ENCODE measurements at places on chromosomes 16 and 17.

DNA sequence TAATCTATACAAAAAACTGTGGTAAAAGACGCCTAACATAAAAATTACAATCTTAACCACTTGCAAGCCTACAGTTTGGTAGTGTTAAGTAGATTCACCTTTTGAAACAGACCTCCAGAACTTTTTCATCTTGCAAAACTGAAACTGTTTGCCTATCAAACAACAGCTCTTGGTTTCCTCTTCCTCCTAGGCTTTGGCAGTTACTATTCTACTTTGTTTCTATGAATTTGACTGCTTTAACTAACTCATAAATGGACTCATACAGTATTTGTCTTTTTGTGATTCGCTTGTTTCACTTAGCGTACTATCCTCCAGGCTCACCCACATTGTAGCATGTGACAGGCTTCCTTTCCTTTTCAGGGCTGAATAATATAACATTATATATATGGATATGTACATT, 97.0 kb downstream of the PRKCA start:
- H3K4me1 ChIP-seq: peaks cover 85% of the 10 kb centered on the region
- H3K4me3 ChIP-seq: peak overlapping the region; percentile 65
- H3K27me3 ChIP-seq: no peaks in the 10 kb centered on the region
- peak; percentile 42 for DNase-seq
- H3K27ac ChIP-seq: peak overlapping the region; percentile 98
- H3K36me3 ChIP-seq: peaks cover 53% of the 10 kb centered on the region

- H3K27ac ChIP-seq: no peak overlapping the region
- no peak overlapping the region for H3K4me3 ChIP-seq
- H3K27me3 ChIP-seq: no peaks in the 10 kb centered on the region
- no peak for DNase-seq
- no peaks in the 10 kb centered on the region for H3K36me3 ChIP-seq
These were observed 209.1 kb downstream of the IRF8 start for GRCh38 chr16:86108062-86108461.

GRCh38 chr16:35207059-35207999, 1747.9 kb downstream of the TP53TG3F start:
- H3K27me3 ChIP-seq: no peaks in the 10 kb centered on the region
- no peak for DNase-seq
- no peaks in the 10 kb centered on the region for H3K36me3 ChIP-seq
- no peak overlapping the region for H3K4me3 ChIP-seq
- H3K27ac ChIP-seq: no peak overlapping the region

DNA sequence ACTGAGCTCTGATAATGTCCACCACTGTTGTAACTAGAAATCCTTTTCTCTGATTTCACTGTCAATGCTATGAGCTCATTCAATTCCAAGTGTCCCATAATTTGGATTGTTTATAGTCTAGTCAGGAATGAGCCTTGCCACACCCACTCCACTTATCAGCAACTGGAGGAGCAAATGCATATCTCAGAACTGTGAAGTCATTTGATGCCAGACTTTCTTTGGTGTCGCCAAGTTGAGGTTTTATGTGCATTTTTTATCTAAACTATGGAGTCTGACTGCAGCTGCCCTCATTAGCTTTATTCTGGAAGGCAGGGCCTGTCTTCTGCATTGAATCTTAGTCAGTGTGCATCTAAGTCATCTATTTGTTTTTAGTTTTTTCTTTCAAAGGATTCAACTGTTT, 361.3 kb downstream of the PMP22 start:
- no peak overlapping the region for H3K4me3 ChIP-seq
- no peak overlapping the region for H3K27ac ChIP-seq
- H3K27me3 ChIP-seq: peaks cover 2% of the 10 kb centered on the region
- no peaks in the 10 kb centered on the region for H3K36me3 ChIP-seq
- no peaks in the 10 kb centered on the region for H3K4me1 ChIP-seq
- DNase-seq: no peak

GRCh38 chr16:12440228-12440530, 363.5 kb downstream of the CPPED1 start:
- H3K27ac ChIP-seq: no peak overlapping the region
- no peaks in the 10 kb centered on the region for H3K4me1 ChIP-seq
- no peak for DNase-seq
- H3K36me3 ChIP-seq: peaks cover 2% of the 10 kb centered on the region
- no peaks in the 10 kb centered on the region for H3K27me3 ChIP-seq
